ENCODE measurements at places on chromosomes 13 and 19. TPM values are rescaled to one million over a fixed set of nuclear protein-coding genes. Genes with fewer than 3 reads are reported as not detected.

The AP2S1 gene
- polyA plus RNA-seq = 97.2 TPM

The OPA3 gene
- 15.8 TPM for polyA plus RNA-seq

The OVOL3 gene
- polyA plus RNA-seq = not detected

The POGLUT2 gene
- polyA plus RNA-seq = 1.4 TPM

The B3GNT8 gene
- polyA plus RNA-seq = 0.59 TPM

DNA sequence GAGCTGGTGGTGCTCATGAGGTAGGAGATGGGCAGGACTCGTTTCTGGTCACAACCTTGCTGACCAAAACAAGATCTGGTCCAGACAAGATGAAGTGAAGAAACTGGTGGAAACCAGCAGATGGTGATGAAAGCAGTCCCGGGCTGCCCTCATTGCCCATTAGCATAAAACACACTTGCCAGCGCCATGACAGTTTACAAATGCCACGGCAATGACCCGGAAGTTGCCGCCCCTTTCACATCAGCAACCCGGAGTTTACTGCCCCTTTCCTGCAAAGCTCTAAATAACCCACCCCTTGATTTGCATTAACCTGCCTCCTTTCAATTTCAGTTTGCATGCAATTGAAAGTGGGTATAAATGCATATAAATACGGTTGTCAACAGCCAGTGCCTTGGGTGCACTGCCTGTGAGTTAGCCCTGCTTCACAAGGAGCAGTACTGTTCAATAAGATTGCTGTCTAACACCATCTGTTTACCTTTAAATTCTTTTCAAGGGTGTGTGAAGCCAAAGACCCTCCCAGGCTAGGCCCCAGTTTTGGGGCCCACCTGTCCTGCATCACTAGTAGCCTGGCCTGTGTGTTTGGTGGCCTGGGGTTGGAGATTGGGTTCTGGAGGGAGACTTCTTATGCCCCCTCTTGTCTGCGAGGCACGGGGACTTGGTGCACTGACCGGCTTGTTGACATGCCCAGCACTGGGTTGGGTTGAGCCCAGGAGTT lies 38.8 kb downstream of the CHST8 start:
- DNase-seq = no peak

DNA sequence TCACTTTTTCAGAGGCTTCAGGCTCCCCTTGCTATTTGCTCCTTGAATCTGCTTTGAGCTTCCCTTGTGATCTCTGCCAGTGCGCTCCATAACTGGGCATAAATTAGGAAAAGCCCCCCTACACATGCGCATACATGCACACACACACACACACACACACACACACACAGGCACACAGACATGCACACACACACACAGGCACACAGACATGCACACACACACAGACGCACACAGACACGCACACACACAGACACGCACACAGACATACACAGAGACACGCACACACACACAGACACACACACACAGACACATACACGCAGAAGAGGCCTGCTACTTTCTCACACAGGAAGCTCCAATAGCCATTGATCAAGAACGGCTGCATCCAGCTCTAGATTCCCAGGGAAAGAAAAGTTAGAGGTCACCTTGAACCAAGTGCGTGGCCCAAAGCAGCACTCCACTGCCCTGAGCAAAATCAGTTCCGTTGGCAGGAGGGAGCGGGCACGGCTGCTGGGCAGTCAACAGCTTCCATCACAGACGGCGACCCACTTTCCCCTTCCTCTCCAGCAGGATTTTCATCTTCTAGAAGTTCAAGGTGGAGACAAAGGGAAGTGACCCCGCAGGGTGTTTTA lies 145.6 kb downstream of the DPF1 start:
- DNase-seq = no peak

DNA sequence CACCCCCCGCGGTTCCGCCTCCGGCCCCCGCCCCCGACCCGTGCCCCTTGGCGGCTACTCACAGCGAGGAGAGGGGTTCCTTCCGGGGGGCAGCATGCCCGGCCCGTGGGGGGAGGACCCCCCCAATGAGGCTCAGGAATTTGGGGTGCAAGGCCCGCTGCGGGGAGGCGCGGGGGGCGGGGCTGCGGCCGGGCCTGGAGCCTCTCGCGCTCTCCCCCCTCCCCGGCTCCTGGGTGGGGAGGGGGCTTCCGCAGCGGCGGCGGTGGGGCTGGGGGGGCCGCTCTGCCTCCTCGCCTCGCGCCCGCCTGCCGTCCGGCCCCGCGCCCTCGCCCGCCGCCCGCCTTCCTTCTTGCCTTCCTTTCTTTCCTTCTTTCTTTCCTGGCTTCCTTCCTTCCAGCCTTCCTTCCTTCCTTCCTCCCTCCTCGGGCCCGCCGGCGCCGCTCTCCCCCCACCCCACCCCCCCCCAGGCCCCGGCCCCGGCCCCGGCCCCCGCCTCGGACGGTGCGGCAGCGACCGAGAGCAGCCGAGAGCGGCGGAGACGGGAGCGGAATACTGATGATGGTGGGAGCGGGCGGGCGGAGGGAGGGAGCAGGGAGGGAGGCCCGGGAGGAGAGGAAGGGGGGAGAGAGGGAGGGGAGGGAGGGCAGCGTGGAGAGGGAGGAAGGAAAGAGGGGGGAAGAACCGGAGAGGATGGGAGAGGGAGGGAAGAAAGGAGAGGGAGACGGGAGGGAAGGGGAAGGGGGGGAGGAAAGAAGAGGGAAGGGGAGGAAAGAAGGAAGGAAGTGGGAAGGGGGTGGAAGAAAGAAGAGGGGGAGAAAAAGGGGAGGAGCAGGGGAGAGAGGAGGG lies at the start of gene LRRC4B:
LRRC4B (minus strand) TSS at position 554 of the 846 bp plus-strand sequence. CDS start 19,597 bp downstream, outside the sequence.
- no peak for DNase-seq

DNA sequence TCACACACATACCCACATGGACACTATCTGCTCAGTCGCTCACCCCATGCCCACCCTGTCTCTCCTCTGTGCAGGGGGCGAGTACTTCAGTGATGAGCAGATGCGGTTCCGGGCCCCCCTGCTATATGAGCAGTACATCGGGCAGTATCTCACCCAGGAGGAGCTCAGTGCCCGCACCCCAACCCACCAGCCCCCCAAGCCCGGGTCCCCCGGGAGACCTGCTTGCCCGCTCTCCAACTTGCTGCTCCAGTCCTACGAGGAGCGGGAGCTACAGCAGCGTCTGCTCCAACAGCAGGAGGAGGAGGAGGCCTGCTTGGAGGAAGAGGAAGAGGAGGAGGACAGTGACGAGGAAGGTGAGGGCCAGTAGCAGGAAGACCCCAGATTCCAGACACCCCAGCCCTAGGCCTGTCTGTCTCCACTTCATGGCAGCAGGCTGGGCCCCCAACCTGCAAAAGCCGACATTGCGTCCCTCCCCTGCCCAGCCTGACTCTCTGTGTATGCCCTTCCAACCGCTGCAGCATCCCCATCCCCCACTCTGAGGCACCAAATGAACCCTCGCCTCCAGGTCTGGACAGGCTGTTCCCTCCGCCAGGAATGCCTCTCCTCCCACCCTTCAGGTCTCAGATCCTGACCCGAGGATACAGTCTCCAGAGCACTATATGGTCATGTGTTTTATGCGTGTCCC lies 9.7 kb downstream of the CCDC97 start:
- DNase-seq = no peak

- no peak for DNase-seq
These were observed 52.0 kb downstream of the SLC7A1 start for GRCh38 chr13:29543230-29544215.

GRCh38 chr13:41608111-41608838 lies 150.9 kb downstream of the RGCC start:
- no peak for DNase-seq

- no peak for DNase-seq
These were observed 39.2 kb upstream of the CYP2A7 start for GRCh38 chr19:40921005-40921897.

DNA sequence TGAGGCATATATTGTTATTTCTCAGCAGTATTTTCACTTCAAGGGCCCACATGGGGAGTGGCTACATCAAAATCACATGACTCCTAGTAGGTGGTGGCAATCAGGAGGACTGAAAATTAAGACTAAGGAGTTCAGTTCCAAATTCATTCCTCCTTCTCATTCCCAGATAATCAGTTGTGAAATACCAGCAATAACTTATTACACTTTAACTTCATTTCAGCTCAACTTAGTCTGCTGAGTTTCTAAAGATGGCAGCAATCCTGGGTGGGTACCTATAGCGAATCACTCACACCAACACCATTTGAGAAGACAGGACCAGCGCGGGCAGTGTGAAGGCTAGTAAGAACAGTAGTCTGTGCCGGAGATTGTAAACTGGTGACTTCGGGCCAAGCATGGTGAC lies 63.9 kb upstream of the SLC10A2 start:
- DNase-seq = no peak

DNA sequence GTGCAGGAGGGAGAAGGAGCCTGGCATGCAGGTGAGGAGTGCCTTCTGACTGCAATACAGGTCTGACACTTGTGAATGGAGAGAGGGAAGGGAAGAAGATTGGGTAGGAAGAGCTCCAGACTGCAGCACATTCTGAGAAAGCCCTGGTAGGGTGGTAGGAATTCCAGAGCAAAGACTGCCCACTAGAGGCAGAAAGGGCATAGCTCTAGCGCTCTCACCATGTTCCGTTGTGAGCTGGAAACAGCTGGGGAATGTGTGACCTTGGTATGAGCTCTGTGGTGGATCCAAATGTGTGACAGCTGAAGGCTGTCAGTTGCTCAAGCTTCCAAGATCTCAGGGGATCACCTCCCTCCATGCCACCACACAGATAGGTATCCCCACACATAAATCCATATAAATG lies 2.9 kb upstream of the MTUS2 start:
- no peak for DNase-seq

GRCh38 chr13:106738186-106738678 lies 170.3 kb upstream of the ARGLU1 start:
- DNase-seq = no peak

DNA sequence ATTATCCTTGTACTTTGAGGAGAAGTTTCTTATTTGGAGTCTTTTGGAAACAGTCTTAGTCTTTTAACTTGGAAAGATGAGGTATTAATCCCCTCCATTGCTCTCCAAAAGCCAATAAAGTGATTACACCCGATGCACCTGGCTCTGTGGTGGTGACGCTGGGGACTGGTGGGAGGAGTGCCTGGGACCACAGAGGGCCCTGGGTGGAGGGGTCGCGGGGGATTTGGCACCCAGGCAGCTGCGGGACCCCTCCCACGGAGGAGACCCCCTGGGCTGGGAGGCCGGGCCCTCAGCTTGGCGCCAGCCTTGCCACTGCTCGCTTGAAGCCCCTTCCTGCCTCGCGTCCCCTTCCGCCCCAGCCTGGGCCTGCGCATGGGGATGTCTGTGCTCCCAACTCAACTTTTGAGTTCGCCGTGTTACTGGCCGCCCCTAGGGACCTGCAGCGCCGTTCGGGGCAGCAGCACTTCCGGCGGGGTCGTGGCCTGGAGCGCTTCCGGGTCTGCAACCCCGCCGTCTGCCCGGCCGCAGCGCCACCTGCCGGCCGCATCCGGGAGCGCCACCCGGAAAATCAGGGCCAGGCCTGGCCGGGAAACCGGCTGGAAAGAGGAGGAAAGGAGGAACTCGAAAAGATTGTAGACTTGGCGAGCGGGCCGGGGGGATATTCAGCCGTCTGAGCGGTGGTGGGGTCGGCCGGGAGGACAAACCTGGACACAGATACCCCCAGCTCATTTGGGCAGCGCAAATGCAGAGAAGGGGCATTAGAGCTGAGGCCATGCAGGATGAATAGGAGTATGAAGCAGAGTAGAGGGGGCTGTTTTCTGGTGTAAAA lies 8.4 kb downstream of the PEAK3 start:
- peak; percentile 91 for DNase-seq
